ENCODE measurements at places on chromosomes 16 and 17. TPM values are rescaled to one million over a fixed set of nuclear protein-coding genes. Genes with fewer than 3 reads are reported as not detected.
A peak's percentile ranks its signal among the peaks of the same experiment; 100 is the strongest.

GRCh38 chr16:1983544-1984346 is at the start of gene GFER:
Gene GFER (plus strand): TSS chr16:1984193. CDS start chr16:1984219, 26 bp downstream.
- peak; percentile 93 for DNase-seq

GRCh38 chr16:55377840-55378239 is 53.8 kb downstream of the IRX6 start:
- DNase-seq = no peak

Gene NPIPA2
- total RNA-seq = 3.8 TPM

- no peak for DNase-seq
Measured at GRCh38 chr17:74738051-74738996, 1.3 kb downstream of the RAB37 start.

DNA sequence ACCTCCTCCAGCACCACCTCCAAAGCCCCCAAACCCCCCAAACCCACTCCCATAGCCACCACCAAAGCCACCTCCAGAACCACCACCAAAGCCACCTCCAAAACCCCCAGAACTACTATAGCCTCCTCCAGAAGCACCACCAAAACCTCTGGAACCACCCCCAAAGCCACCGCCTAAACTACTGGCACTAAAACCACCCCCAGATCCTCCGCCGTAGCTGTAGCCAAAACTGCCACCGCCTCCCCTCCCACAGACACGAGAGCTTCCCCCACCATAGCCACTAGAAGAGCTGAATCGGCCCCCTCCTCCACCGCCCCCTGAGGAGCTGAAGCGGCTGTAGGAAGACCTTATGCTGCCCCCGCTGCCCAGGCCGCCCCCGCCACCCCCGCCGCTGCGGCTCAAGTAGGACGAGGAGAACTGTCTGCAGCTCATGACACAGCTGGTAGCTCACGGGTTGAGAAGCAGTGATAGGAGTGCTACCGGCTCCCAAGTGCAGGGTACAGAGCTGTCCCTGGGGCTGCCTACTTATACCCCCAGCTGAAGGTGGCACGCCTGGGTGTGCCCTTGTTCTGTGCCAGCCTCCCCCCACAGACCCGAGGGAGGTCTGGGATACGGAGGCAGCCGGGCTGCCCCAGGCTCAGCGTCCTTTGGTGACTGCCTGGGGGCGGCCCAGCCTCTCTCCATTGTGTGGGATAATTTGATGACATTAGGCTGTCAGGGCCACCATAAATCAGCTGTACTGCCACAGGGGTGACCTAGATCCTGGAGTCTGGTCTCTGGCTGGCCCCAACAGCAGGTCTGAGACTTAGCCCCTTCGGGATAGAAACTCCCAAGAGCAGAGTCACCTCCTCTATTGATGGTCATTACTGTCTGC is at the start of gene KRT9:
KRT9 (minus strand) TSS at position 499 of the 874 bp plus-strand sequence; CDS start at position 432, 67 bp downstream.
- DNase-seq = no peak

- DNase-seq = no peak
Measured at GRCh38 chr17:16214190-16215001, 938 bp downstream of the NCOR1 start.

Gene KRTAP4-6
- not detected for total RNA-seq

GRCh38 chr17:9284884-9285283 is 263.6 kb downstream of the NTN1 start:
- DNase-seq = no peak

Gene CD79B
- 2.1 TPM for total RNA-seq

Gene ARHGAP44
- total RNA-seq = 3.5 TPM

Gene EIF4A3
- 61.0 TPM for total RNA-seq

Data from esophagus muscularis mucosa (tissue), 4 donors.